NCI-H2081 treated with DMSO at 0.1 percent for 48 hours (cell line): ENCODE measurements at places on chromosomes 4 and X.

DNA sequence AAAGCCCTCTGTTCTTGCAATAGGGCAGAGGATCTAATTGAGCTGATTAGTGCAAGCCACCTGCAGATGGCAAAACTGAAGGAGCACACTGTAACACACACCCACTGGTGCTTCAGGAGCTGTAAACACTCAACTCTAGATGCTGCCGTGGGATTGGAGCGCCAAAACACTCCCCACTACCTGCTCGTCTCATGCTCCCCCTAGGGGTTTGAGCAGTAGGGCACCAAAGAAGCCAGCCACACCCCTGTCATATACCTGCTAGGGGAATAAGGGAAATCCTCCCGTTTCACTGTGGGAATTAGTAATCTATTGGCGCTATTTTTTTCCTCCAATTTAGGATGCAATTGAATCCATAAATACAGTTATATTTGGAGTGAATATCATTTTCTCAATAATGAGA lies 360.2 kb downstream of the GLUD2 start:
- DNase-seq = no peak

DNA sequence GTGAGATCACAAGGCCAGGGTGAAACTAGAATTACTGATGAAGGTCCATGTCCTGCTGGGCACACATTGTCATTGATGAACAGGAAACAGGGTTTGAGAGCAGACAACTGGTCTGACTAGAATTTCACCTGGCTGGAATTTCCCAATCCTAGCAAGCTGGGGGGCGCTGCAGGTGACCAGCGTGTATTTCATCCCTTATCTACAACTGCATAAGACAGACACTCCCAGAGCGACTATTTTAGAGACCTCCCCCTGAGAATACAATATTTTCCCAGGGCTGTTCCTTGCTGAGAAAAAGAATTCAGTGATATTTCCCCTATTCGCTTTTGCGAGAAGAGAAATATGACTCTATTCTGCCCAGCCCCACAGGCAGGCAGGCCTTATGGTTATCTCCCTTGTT lies 432.6 kb upstream of the GALNT7 start:
- no peak for DNase-seq

GRCh38 chr4:137949746-137950145 lies 292.4 kb downstream of the SLC7A11 start:
- DNase-seq = no peak

DNA sequence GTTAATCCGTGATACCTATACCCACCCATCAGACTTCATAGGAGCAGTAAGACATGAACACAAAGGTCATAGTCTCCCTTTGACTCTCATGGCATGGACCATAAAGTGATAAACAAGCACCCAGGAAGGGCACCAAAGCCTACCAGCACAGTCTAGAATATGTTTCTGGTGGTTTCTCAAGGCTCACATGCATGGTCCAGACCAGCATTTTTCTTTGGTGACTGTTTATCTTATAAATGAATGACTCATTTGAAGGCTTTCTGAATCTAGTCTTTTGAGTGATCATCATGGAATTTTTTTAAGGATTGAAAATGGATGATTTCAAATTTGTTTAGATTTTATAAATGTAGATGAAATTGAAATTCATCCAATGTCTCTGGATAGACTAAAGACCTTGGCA lies 32.0 kb upstream of the AMELX start:
- DNase-seq = no peak

GRCh38 chr4:20046931-20047677 lies 204.6 kb upstream of the SLIT2 start:
- no peak for DNase-seq

DNA sequence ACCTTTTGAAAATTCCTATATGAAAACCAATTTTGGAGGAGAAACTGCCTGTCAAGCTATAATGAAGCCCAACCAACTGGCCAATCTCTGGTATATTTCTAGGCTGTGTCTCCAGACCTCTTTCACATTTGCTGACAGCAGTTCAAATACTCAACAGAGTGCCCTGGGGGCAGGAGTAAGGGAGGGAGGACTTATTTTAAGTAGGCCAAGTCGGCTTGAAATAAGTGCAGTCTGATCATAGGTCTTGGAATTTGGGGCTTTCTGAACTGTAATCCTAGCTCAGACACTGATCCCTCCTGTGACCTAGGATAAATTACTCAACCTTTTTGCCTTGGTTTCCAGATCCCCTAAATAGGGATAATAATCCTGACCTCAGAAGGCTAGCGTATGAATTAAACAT lies 59.4 kb upstream of the SLC7A11 start:
- no peak for DNase-seq

DNA sequence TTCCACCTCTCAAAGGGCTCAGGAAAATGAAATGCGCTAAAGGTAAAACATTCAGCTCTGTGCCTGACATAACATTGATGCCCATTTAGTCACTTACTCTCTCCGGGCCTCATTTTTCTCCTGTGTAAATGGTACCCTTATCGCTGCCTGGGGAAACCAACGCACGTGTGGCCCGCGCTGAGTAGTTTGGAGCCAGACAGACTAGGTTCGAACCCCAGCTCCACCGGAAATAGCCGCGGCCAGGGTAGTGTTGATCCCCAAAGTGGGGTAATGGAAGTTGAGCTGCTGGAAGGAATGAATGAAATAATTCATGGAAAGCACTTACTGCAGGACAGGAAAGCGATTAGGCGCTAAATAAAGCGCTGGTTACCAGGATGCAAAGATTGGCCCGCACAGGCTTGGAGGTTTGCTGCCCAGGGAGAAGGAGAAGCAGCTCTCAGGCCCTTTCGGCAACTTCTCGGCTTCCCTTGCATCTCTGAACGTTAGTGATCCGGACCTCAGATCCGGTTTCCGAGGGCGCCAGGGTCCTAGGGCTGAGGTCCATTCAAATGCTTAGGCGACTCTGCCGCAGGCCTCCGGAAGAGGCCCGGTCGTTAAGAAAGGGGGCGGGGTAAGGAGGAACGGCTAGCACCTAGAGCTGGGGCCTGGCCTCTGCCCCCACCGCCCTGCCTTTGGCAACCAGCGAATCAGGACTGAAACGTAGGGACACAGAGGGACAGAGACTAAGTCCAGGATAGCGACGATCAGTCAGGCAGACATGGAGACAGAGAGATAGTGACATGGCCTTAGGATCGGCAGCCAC lies 13.3 kb downstream of the NKX3-2 start:
- no peak for DNase-seq

DNA sequence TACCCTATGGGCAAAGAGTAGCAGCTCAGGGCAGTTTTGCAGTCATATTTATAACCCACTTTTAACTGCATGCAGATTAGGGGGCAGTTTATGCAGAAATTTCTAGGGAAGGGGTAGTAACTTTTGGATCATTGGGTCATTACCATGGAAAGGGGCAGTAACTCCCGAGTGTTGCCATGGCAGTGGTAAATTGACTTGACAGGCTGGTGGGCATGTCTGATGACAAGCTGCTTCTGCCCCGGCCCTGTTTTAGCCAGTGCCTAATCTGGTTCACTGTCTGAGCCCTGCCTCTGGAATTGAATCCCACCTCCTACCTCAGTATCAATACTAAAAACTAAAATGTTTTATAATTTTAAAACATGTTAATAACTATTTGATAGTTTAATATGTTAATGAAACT lies 362.1 kb upstream of the ATOH1 start:
- DNase-seq = no peak

DNA sequence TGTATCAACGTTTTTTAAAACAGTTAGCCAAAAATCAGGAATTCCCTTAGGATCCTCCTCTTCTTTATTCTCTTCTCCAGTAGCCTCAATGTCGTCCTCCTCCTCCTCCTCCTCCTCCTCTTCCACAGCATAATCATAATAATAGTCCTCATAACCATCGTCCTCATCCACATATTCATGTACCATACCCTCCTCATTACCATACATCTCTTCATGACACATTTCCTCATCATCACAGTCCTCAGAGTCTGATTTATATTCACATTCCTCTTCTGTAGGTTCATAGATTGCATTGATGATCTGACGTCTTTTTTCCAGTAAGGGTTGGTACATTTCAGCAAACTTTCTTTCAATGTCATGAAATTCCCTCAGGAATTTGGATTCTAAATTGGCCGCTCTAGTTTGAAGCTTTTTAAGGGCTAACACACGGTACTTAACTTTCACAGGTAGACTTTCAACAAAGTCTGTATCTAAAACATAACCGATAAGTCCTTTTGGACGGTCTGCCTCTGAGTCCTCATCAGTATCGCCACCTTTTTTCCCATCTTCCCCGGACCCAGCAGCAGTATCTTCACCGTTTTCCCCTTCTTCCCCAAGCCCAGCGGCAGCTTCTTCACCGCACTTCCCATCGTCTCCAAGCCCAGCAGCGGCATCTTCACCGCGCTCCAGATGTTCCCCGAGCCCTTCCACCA lies 771 bp downstream of the NAP1L2 start:
- no peak for DNase-seq

DNA sequence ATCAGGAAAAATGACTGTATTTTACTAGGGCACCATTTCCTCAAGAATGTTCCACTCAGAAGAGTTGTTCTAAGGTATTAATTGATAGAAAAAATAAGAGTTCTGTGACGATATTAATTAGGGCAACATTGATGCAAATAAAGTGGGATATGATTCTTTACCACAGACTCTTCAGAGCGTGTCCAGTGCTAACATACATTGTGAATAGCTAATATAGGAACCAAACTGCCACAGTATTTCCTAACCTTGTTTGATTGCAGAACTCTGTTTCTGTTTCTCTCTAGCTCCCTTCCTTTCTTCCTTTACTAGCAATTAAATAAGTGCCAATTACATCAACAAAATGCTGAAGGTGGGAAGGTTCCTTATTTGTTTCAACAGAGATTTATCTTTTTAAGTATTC lies 154.1 kb upstream of the CPEB2 start:
- no peak for DNase-seq

DNA sequence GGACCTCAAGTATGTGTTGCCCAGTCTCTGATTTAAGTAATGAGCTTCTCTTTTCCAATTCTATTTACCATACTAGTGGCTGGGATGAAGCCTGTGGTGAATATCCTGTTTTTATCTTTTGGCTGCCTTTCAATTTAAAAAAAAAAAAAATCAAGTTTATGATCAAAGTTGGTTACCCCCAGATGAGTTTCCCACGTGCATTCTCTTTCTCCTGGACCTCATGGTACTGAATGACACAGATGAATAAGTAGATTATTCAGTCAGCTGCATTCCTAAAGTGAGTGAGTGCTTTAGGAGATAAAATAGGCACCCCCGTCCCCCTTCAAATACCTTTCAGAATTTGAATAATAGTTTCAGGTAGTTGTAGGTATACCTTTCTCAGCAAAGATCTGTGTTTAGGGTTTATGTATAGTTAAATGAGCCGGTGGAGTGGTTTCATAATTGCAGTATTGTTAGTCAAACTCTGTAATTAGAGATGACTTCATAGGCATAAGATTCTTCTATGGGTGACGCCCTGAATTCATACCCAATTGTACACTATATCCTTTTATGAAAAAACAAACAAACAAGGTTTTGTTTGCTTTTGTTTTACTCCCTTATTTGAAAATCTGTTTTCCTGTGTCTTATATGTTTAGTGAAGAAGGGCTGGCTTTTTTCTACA lies 41.9 kb downstream of the PLS3 start:
- no peak for DNase-seq

DNA sequence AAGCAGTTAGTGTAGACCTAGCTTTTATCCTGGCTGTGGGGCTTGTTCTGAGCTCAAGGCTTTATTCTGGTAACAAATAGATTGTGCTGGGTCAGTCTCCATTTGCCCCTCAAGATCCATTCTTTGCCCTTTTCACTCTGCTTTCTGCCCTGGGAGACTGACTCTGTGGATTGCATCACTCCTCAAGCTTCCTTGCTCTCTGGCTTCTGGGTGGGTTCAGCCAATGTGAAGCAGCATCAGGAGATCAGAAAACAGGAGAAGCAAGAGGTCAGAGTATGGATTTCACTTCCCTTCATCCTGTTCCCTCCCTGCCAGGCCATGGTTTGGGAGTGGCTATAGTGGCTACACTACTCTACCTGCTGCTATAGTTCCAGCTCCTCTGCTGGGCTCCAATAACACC lies 184.1 kb upstream of the NDP start:
- DNase-seq = no peak

DNA sequence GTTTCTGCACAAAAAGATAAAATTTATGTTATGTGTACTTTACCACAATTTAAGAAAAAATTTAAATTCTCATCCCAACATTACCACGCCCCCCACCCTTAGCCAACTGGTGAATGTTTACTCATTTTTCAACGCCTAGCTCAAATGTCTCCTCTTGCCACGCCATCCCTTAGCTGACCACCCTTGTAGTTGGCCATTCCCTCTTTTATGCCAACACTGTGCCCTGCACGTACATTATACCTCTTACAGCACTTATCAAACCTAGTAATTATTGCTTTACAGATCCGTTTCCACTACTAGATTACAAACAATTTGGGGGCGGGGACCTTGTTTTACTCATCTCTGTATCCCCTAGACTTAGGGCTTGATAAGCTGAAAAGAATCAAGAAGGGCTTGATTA lies 644 bp downstream of the ERCC6L start:
- no peak for DNase-seq

DNA sequence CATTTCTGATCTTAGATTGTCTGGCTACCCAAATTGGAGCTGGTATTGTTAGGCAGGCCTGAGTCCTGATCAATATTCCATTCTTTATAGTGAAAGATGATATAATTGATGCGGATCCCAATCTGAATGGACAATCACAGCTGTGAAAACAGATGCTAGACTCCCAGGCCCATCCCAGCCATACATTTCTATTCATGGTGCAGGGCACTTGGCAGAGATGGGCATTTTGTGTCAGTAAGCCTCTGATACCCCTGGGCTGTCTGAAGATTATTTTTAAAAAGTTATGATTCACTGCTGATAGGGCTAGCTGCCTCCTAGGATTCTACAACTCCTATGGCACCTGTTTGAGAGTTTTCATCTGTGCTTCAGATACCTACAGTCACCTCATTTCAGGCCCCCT lies 61.2 kb upstream of the TSPAN7 start:
- DNase-seq = no peak

- DNase-seq = no peak
Observed at GRCh38 chr4:136516371-136516770, 1015.9 kb downstream of the PCDH18 start.

DNA sequence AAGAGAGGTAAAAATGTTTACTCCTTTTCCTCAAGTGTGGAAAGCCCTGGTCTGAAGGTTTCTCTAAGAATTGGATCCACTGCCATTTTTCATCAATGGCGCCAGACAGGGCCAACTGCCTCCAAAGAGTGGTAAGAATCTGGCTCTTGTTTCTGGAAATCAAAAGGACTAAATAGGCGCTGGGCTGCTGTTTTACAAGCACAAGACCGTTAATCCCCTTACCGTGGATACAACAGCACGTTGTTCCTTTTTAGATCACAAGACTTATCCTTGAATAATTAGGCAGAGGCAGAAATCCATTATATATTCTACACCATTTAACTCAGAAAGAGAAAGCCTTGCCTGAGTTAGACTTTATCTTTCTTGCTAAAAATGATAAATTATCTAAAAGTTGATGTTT lies 10.6 kb downstream of the CLTRN start:
- no peak for DNase-seq

DNA sequence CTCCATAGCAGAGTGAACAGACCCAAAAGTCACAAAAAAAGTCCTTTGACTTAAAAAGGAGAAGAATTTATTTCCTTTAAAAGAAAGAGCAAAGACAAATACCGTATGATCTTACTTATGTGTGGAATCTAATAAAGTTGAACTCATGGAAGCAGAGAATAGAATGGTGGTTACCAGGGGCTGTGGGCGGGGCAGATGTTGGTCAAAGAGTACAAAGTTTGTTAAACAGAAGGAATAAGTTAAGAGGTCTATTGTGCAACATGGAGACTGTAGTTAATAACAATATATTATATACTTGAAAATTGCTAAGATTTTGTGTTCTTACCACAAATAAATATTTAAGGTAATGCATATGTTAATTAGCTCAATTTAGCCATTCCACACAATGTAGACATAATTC lies 173.3 kb upstream of the S100G start:
- DNase-seq = no peak

GRCh38 chr4:147860960-147861359 lies 129.1 kb downstream of the ARHGAP10 start:
- no peak for DNase-seq
